NCI-H2107 (cell line): ENCODE measurements at places on chromosomes 1 and 21.

- no peak for DNase-seq
Measured at GRCh38 chr1:85847356-85847755, 139.1 kb upstream of the ZNHIT6 start.

GRCh38 chr1:171890131-171890530, 48.8 kb downstream of the DNM3 start:
- DNase-seq = no peak

DNA sequence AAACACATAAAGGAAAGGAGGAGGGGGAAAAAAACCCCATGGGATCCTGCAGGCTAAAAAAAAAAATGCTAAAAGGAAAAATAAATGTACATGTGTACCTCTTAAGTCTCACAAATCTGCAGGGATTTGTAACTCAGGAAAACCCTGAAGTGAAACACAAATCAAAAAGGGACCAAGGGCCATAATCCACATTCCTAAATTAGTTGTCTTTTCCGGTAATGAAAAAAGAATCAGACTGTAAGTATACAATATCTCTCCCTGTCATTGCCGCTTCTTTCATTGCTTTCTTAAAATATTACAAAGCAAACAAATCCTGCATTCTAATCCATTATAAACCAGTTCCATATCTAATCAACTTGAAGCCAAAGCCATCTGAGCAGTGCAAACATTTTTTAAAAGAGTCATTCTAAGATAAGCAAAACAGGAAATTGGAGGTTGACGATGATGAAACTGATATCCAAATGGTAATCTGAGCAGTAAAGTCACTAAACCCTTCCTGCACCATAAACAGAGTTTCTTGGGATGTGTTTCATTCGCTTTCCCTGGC, 58.7 kb upstream of the SIM2 start:
- no peak for DNase-seq

GRCh38 chr21:32102426-32102825, 176.4 kb downstream of the MIS18A start:
- no peak for DNase-seq

- no peak for DNase-seq
Measured at GRCh38 chr1:62687903-62688686, at the start of gene DOCK7. DOCK7 (minus strand) TSS chr1:62688386; CDS start chr1:62688264, 122 bp downstream.

GRCh38 chr1:54805981-54806381, 4.9 kb upstream of the TTC22 start:
- DNase-seq = no peak

GRCh38 chr1:209064850-209065706, 518.4 kb upstream of the CAMK1G start:
- no peak for DNase-seq

DNA sequence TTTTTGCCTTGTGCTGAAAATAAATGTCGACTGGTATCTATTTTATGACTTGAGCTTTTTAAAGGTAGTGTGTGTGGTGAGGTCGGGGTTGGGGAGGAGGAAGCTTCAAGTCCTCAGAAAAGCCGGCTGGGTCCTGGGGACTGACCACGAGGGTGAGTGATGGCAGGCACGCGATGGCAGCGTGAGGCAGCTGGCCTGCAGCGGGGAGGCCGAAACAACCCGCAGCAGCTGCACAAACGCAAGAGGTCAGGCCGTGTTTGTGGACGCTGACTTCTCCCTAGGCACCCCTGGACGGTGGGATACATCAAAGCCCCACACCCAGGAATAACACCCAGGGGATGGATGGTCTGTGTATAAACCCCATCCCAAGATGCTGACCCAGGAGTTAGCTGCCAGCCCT, 51.4 kb downstream of the ZBTB18 start:
- DNase-seq = no peak

- DNase-seq = peak; percentile 50
Measured at GRCh38 chr1:31725777-31726535, 22.1 kb upstream of the COL16A1 start.

GRCh38 chr1:150887018-150887417, at the start of gene CTXND2:
CTXND2 (plus strand) TSS chr1:150887136; CDS start chr1:150912315, 25,179 bp downstream.
- DNase-seq = no peak

DNA sequence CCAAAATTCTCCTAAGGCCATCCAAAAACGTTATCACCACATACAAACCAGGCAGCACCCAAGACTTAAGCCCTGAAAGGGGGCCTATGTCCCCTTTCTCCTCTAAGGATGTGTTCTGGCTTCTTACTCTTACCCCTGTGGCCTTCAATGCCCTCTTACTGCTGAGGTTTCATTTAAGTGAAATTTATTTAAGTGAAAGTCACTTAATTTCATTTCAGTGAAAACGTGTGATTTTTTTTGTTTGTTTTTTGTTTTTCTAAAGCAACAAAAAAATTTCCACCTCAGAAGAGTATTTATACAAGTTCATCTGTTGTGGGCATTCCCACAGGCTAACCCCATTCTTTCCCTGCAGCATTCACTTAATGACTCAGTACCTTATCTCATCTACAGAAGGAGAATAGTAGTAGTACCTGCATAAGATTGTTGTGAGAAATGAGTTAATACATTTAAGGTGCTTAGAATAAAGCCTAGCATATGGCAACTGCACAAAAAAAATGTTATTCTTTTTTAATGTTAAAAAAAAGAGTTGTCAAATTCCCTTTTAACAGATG, 220.6 kb downstream of the CHRM3 start:
- no peak for DNase-seq

GRCh38 chr1:89065079-89065868, at the start of gene GBP1:
GBP1 (minus strand) TSS chr1:89065208; CDS start chr1:89063234, 1,974 bp downstream.
- DNase-seq = no peak

DNA sequence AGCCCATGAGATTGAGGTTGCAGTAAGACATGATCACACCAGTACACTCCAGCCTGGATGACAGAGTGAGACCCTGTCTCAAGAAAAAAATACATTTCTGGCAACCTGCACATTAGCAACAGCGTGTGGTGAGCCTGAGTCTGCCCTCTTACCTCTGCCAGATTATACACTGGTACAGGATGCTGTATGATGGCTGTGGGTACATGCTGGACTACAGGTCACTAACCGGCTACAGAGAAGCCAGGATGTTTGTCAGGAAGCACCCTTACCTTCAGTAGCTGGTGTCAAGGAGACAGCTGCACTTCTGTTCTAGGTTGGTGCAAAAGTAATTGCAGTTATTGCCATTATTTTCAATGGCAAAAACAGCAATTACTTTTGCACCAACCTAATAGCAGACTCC, 575.7 kb downstream of the NPHP4 start:
- no peak for DNase-seq

DNA sequence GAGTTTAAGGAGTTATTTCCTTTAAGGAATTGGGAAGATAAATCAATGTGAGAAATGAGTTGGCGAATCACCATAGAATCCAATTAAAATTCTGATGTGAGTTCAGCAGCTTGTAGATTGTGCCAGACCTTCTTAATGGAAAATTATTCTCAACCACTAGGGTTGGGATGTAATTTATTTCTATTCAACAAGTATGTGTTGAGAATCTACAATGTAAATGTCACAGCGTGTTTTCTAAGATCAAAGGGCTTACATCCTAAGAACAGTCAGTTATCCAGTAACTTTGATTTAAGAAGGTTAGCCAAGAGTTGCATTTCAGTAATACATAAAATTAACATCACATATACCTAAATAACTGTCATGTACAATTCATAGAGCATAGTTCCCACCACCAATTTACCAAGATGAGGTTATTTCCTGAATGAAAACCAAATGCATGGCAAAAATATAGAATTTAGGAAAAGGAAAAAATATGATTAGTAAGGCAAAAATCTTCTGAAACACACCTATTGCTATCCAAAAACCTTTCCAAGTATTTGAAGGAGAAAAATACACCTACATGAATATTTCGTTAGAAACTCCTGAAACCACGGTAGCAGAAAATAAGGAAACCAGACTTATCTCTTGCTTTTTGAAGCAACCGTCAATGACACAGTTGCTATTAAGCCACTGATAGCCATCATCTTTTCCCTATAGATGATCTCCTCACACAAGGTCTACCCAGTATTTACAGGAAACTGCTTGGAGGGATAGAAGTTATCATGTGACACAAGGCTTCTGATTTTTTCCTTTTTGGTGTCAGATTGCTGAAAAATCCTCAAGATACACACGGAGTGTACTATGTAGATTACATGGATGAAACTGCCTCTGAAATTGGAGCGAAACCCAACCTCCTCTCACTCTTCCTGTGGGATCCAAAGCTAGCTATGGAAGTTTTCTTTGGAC, 259.4 kb upstream of the POGK start:
- no peak for DNase-seq

DNA sequence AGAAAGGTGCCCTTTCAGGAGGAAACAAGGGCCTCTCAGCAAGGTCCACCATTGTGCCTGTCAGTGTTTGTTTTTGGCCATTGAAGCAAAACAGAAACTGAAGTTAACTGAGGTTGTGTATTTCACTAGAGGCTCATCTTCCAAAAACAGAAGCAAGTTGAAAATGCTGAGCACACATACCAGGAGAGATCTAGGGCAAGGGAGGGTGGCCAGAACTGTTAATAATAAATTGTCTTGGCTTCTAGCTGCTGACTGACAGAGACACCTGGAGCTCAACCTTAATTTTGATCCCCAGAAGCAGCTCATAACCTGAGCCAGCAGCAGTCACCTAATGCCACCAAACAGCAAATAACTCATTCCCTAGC, 5.2 kb downstream of the AGMAT start:
- DNase-seq = no peak

DNA sequence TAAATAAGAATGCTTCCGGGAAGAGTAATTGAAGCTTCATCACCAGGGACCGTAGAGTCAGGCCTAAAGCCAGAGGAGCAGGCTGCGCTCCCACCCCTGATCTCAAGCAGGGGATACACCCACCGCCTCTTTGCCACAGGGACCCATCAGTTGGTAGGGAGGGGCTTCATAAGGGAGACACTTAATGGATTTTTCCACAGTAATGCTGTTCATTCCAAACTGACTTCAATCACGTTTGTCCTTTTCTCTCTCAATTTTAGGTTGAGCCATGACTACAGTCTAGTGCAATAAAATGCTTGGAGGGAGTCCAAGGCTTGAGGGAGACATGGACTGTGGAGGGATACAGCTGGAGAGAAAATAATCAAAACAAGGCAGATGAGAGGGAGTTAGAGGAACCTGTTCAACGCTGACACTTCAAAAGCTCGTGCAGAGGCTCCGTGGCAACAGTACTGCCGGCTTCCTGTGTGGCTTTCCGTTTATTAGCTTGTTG, 111.5 kb downstream of the SEC16B start:
- DNase-seq = no peak

DNA sequence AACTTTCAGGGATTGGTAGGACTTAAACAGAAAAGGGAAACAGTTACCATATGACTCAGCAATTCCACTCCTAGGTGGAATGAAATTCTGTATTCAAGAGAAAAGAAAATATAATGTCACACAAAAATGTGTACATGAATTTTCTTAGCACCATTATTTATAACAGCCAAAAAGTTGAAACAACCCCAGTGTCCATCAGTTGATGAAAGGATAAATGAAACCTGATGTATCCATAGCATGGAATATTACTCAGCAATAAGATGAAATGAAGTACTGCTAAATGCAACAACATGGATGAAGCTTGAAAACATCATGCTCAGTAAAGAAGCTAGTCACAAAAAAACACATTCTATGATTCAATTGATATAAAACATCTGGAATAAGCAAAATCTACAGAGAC, 15.5 kb downstream of the EEIG2 start:
- DNase-seq = no peak

DNA sequence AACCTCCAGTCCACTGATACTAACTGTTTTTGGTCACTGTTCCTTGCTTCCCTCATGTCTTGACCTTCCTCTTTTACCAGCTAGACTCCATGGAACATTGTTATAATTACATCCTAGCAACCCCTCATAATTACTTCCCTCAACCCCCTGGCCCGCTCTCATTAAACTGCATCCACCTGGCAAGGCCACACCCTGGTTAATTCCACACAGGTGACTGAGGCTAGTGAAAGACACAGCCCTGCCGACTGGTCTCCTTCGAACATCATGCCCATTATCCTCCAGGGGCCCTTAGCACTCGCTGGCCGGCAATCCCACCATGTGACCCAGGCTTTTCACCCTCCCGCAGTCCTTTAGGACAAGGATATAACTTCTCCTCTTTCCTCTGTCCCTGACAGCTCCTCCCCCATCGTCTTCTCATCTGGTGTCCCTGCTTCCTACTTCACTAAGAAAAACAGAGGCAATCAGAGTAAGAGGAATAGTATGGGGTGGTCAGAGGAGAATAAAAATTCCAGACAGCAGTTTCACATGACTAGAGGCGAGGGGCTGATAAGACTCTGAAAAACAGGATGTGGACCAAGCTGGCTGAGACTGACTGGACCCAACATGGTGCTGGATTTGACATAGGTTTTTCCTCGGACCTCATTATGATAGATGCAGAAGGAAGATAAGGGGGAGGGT, 8.8 kb upstream of the TENT5B start:
- no peak for DNase-seq

DNA sequence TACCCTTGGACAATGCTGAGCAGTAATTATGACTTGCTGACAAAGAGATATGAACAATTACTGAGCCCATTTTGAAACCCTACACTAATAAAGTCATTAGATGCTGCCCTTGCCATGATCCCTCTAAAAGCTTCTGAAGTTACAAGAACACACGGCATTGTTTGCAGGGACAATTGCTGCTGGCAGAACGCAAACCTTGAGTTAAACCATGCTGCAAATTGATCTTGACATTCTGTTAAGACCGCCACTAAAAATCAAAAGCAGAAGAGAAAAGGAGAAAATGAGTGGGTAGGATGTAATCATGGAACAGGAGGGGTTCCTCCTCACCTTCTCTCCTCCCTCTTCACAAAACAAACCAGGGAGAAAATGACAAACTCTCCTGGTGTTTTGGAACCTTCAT, 136.2 kb upstream of the DMRTA2 start:
- DNase-seq = peak; percentile 50

DNA sequence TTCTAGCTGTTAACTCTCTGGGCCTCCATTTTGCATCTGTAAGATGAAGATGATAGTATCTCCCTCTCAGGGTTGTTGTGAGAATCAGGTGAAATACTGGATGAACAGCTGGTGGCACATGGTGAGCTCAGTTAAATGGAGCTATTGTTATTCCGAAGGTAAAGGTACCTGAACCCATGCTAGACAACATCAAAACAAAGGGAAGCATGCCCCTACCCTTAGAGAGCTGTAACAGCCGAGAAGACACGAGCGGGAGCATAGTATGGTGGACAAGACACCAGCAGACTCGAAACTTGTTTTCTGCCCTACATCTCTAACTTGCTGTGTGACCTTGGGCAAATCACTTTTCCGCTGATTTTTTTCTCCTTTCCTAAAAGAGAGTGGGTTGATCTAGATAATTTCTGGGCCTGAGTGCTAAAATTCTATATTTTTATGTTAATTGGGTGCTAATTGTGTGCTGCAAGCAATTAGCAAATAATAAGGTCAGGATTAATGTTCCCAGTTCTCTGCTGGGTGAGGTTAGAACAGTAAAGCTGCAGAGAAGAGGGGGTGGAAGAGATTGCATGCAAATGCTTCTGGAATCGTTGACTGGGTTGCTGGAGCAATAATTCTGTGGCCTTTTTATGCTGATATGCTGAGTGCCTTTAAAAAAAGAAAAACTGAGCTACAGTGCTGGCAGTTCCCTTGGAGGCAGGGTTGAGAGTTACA, 10.8 kb downstream of the TMEM200B start:
- no peak for DNase-seq
